Stimulated activated CD8-positive, alpha-beta memory T cell treated with anti-CD3 and anti-CD28 coated beads, Interleukin-15, amount 100 ng/mL, for 48 hours (primary cell): ENCODE measurements at places on chromosomes 2 and 18.

GRCh38 chr2:196555161-196555560 lies 84.4 kb upstream of the CCDC150 start:
- DNase-seq: no peak

DNA sequence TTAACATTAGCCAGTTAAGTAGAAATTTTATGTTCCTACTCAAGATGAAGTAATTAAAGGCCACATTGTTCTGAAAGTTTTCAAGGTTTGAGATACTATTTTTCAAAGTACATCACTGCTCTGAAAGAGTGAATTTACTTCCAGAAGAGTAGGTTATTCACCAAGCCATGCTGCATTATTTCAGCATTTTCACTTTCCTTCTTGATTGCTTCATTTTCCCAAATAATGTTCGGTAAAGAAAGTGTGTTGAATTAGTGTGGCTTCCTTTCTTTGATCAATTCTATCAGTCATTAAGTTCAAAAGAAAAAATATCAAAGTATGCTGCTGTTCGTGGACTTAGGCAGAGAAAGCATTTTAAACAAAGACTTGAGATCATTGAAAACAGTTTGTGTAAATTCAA lies 310.3 kb downstream of the XIRP2 start:
- DNase-seq: no peak

DNA sequence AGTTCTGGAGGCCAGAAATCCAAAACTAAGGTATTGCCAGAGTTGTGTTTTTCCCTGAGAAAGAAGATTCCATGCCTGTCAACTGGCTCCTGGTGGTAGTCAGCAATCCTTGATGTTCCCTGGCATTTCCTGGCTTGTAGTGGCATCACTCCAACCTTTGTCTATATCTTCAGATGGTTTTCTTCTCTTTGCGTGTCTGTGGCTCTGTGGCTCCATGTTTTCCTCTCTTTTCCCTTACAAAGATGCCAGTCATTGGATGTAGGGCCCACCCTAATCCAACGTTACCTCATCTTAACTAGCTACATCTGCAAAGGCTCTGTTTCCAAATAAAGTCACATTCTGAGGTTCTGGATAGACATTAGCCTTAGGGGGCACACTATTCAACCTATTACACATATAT lies 41.8 kb downstream of the SLC14A1 start:
- DNase-seq: no peak

- no peak for DNase-seq
Observed at GRCh38 chr2:84919885-84920580, 14.6 kb downstream of the TMSB10 start.

- DNase-seq: no peak
Observed at GRCh38 chr2:178205853-178206521, 11.7 kb downstream of the OSBPL6 start.

GRCh38 chr2:18178736-18179349 lies 300.4 kb downstream of the KCNS3 start:
- DNase-seq: no peak

DNA sequence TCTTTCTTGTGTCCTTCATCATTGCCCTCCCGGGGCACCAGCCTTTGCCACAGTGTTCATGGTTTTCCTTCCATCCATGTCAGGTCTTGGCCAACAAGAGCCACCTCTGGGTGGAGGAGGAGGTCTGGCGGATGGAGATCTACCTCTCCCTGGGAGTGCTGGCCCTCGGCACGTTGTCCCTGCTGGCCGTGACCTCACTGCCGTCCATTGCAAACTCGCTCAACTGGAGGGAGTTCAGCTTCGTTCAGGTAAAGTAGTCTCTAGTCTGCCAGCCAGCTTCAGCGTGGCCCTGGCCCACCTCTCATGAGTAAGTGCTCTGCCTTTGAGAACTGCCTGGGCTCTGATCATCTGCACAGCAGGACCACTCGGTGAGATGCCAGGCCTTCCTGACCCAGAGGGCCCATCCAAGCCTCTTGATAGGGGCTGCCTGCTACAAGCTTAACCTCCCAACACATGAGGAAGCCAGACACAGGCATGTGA lies 31.0 kb downstream of the STEAP3 start:
- DNase-seq: no peak

GRCh38 chr18:67864677-67865340 lies 348.3 kb upstream of the DSEL start:
- DNase-seq: no peak

GRCh38 chr2:143001501-143001900 lies 124.0 kb downstream of the KYNU start:
- no peak for DNase-seq

DNA sequence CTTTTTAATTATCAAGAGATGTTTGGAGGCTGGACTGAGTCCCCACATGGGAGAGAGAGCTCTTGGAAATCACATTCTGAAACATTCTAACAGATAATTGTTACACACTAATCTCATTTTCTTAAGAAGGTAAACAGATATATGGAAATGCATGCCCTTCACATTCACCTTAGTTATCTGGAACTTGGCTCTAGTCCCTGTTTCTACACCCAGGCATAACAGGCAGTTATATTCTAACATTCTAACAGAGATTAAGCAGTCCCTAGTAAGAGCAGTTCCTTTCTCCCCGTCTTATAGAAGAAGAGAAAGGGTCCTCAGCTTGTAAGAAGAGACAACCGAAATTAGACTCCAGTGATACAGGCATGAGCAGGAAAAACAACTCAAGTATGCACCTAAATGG lies 385.4 kb downstream of the SOX11 start:
- no peak for DNase-seq

- no peak for DNase-seq
Observed at GRCh38 chr2:98809878-98810587, 79.1 kb upstream of the MGAT4A start.

GRCh38 chr2:37907501-37908225 lies 17.4 kb upstream of the RMDN2 start:
- no peak for DNase-seq

DNA sequence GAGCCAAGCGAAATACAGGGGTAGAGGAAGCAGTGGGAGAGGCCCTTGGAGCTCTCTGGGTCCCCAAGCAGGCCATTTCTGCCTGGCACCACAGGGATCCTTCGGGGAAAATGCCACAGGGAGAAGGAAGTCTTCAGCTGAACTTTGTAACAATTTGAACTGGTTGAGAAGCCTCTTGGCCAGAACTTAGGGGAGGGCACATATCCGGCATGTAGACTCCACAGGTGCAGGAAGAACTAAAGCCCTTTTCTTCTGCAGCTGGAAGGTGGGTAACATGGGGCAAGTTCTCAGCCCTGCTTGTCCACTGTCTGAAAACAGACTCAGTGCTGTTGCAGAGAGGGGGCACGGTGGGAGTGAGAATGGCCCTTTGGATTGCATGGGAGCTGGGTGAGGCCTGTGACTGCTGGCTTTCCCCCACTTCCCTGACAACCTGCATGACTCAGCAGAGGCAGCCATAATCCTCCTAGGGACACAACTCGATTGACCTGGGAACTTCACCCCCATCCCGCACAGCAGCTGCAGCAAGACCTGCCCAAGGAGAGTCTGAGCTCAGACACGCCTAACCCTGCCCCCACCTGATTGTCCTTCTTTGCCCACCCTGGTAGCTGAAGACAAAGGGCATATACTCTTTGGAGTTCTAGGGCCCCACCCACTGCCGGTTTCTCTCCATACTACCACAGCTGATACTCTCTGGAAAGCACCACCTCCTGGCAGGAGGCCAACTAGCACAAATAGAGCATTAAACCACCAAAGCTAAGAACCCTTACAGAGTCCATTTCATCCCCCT lies 101.6 kb upstream of the FAM136A start:
- no peak for DNase-seq

DNA sequence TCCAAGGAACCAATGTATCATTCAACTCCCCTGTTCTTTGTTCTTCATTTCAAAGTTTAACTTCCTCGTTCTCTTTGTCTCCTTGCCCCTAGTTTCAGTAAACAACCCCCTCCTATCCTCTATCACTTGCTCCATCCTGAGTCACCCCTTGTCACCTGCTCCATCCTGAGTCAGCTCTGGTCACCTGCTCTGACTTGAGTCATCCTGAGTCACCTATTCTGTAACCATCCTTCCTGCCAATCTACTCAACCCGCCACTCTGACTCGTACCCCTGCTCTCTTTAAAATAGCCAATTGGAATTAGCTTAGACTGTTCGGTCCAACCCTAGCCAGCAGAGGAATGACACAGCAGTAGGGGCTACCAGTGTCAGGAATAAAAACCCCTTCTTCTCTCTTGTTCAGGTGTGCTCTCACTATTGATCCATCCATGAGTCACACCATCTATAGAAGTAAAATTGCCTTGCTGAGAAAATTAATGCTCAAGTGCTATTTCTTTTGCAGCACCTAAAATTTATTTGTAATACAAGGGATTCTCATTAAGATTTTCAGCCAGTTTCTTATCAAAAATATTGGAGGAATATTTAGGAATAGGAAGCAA lies 326.8 kb downstream of the AKAIN1 start:
- no peak for DNase-seq

GRCh38 chr2:71071681-71072398 lies 3.4 kb downstream of the NAGK start:
- DNase-seq: peak; percentile 37

DNA sequence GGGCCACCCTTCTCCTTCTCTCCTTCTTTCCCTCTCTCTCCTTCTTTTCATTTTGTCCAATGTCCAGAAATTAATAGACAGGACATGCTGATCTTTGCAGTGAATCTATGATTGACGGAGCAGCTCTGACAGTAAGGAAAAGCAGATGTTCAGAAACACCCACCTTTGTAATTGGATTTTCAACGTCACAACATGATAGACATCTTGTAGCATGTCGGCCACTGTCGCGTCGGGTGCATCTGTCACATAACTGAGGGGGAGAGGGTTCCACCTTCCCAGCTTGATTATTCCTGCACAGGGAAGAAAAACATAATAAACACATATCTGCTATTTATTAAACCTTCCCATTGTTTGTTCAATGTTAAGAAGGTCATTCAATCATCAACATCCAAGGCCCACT lies 76.2 kb downstream of the SATB2 start:
- DNase-seq: no peak
